ENCODE measurements at places on chromosomes 4 and X. TPM values are rescaled to one million over a fixed set of nuclear protein-coding genes. Genes with fewer than 3 reads are reported as not detected.
A peak's percentile ranks its signal among the peaks of the same experiment; 100 is the strongest.

DNA sequence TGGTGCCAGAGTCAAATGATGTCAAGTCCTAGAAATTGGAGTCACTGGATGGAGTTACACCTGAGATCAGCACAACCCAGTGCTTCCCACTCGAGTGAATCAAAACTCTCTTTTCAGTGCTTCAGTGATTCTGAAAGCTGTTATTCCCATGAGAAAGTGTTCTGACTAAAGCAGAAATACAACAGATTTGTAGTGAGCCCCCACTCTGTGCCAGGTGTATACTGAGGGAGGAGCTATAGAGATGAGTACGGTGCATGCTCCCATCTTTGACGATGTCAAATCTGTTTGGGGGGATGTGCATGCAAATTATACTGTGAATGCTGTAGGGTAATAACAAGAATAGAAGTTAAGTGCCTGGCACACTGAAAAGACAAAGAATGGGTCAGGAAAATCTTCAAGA lies 330.2 kb downstream of the HS3ST1 start:
- H3K27ac ChIP-seq = no peak overlapping the region
- no peak overlapping the region for H3K4me3 ChIP-seq
- no peak for DNase-seq

GRCh38 chrX:791479-792034 lies 161.0 kb downstream of the SHOX start:
- no peaks in the 10 kb centered on the region for H3K4me1 ChIP-seq
- peaks cover 5% of the 10 kb centered on the region for H3K27me3 ChIP-seq
- H3K36me3 ChIP-seq = no peaks in the 10 kb centered on the region
- H3K27ac ChIP-seq = no peak overlapping the region
- no peak overlapping the region for H3K4me3 ChIP-seq

EPGN gene
- not detected for total RNA-seq

- H3K36me3 ChIP-seq = no peaks in the 10 kb centered on the region
- H3K27ac ChIP-seq = peak overlapping the region; percentile 57
- H3K4me1 ChIP-seq = peaks cover 67% of the 10 kb centered on the region
- DNase-seq = peak; percentile 56
- H3K4me3 ChIP-seq = peak overlapping the region; percentile 24
Measured at GRCh38 chr4:7901311-7901885, 38.3 kb downstream of the AFAP1 start.

DNA sequence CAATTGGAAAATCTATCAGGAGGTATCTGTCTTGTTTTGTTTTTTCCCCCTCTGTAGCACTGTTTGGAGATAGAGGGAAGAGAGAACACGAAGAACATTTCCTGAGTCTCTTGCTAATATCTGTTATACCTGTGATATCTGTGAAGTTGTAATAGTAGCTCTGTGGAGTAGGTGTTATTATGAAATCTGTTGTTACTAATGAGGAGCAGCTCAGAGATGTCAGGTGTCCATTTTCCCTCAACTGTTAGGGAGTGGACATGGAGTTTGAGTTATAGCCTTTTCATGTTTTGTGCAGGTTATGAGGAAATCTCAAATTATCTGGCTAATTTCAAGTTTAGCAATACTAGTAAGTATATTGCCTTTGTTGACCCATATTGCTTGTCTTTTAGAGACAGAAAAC lies 52.4 kb downstream of the SEC24B start:
- peaks cover 6% of the 10 kb centered on the region for H3K36me3 ChIP-seq
- H3K27ac ChIP-seq = no peak overlapping the region
- H3K27me3 ChIP-seq = no peaks in the 10 kb centered on the region
- no peak overlapping the region for H3K4me3 ChIP-seq
- DNase-seq = no peak

GRCh38 chrX:113408843-113409242 lies 568.2 kb upstream of the AMOT start:
- no peak overlapping the region for H3K4me3 ChIP-seq
- H3K27ac ChIP-seq = no peak overlapping the region
- no peak for DNase-seq
- H3K27me3 ChIP-seq = no peaks in the 10 kb centered on the region
- H3K36me3 ChIP-seq = no peaks in the 10 kb centered on the region

GRCh38 chrX:121254336-121254735 lies 206.9 kb downstream of the GLUD2 start:
- no peak overlapping the region for H3K27ac ChIP-seq
- H3K4me3 ChIP-seq = no peak overlapping the region

HPSE gene
- 1.2 TPM for total RNA-seq

- H3K36me3 ChIP-seq = no peaks in the 10 kb centered on the region
- no peaks in the 10 kb centered on the region for H3K4me1 ChIP-seq
- no peak overlapping the region for H3K4me3 ChIP-seq
- no peak overlapping the region for H3K27ac ChIP-seq
Measured at GRCh38 chr4:3675251-3676115, 90.7 kb upstream of the ADRA2C start.

THOC2 gene
- 103 TPM for total RNA-seq

Measured in A673 (cell line).